Mesenteric fat pad (tissue), 1 donor: ENCODE measurements at places on chromosomes 5 and 9.

- peak; percentile 81 for DNase-seq
Measured at GRCh38 chr9:98971168-98971914, 27.6 kb downstream of the COL15A1 start.

DNA sequence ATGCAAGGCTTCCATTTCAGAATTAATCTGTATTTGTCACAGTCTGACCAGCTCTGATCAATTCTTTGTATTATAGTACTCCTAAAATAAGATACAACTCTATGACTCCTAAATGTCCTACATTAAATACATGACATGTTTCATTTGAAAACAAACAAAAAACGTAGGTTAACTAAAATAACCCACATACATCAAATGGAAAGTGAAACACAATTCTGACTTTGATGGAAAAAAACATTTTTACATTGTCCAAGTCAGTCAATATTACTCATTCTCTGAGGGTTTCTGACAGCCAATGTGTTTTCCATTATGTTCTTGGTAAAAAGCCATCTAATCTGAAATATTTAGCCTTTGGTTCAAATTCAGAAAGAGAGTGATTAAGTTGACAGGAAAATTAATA, 8.7 kb downstream of the HMGCS1 start:
- no peak for DNase-seq

- no peak for DNase-seq
Measured at GRCh38 chr9:91150998-91151717, 210.6 kb downstream of the AUH start.

DNA sequence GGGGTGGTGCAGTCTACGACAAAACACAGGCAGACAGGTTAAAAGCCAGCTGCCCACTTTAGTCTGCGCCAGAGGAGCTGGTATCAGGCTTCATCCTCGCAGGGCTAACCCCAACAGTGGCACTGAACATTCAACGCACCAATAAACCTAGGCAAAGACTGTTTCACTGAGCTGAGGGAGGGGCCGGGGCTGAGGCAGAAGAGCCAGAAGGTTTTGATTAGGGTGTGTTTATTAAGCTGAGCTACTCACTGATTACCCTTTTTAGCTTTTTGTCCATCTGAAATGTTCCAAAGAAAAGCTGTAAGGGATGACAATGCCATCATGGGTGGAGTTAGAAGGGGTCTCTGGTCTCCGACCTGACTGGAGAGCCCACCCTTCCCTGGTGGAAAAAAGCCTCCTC, 1.4 kb downstream of the ZMYND19 start:
- no peak for DNase-seq

- no peak for DNase-seq
Measured at GRCh38 chr9:90793729-90794128, 7.9 kb upstream of the SYK start.

DNA sequence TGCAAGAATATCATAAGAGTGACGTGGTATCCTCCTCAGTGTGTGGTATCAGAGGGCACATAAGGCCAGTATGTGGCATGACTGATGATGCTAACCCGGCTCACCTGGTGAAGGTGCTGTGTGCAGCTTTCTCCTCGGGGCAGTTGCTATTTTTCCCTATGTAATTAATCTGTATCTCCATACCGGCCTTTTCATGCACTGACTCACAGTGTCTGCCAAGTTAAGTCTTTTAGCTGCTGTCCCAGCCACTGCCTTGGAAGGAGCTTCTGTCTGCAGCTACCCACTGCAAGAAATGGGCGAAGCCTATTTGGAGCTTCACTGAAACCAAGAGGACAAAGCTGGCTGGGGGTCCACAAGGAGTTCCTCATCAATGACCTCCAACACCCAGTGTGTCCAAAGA, 46.0 kb downstream of the NXNL2 start:
- no peak for DNase-seq
